ENCODE measurements at places on chromosomes 2 and 18. TPM values are rescaled to one million over a fixed set of nuclear protein-coding genes. Genes with fewer than 3 reads are reported as not detected.

CROCC2 gene
- not detected for total RNA-seq

ASXL3 gene
- total RNA-seq, result not detected

- no peaks in the 10 kb centered on the region for H3K36me3 ChIP-seq
- DNase-seq, result no peak
- H3K4me3 ChIP-seq, result no peak overlapping the region
- H3K27me3 ChIP-seq, result peaks cover 6% of the 10 kb centered on the region
- no peaks in the 10 kb centered on the region for H3K4me1 ChIP-seq
- H3K27ac ChIP-seq, result no peak overlapping the region
Measured at GRCh38 chr18:26386441-26386840, 160.2 kb downstream of the TAF4B start.

DNA sequence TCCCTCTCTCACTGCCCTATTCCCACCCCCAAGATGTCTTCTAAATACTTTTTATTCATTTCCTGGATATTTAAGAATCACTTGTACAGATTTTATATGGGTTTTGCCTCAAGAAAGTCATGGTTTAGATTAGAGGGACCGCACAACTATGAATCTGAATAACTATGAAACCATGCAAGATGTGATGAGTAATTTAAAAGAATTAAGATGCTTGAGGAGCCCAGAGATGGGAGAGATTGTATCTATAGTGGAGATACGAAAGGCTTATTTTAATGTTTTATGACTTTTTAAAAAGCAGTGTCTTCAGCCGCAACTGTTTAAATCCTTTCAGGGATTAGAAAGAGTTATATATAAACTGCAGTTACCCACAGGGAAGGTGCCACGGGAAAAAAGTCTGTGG lies 324.1 kb downstream of the LPIN1 start:
- H3K27ac ChIP-seq, result no peak overlapping the region
- H3K36me3 ChIP-seq, result peaks cover 6% of the 10 kb centered on the region
- H3K4me3 ChIP-seq, result no peak overlapping the region
- peaks cover 46% of the 10 kb centered on the region for H3K4me1 ChIP-seq

- H3K27ac ChIP-seq, result no peak overlapping the region
- no peaks in the 10 kb centered on the region for H3K36me3 ChIP-seq
- no peaks in the 10 kb centered on the region for H3K4me1 ChIP-seq
- no peak for DNase-seq
Measured at GRCh38 chr2:233892793-233893192, 24.4 kb upstream of the TRPM8 start.

GRCh38 chr2:204260162-204260877 lies 285.0 kb upstream of the PARD3B start:
- DNase-seq, result no peak
- H3K36me3 ChIP-seq, result no peaks in the 10 kb centered on the region
- no peak overlapping the region for H3K4me3 ChIP-seq
- peaks cover 38% of the 10 kb centered on the region for H3K27me3 ChIP-seq

GRCh38 chr2:124514236-124514635 lies 489.1 kb downstream of the CNTNAP5 start:
- H3K36me3 ChIP-seq, result peaks cover 11% of the 10 kb centered on the region
- H3K27ac ChIP-seq, result no peak overlapping the region
- no peak overlapping the region for H3K4me3 ChIP-seq
- no peaks in the 10 kb centered on the region for H3K4me1 ChIP-seq
- no peak for DNase-seq
- H3K27me3 ChIP-seq, result no peaks in the 10 kb centered on the region

All from natural killer cell treated with Interleukin-12 subunit alpha and Interleukin-12 subunit beta and Interleukin-15 and Interleukin-18, amount 100 ng/mL, for 72 hours (primary cell).